ENCODE measurements at places on chromosomes 7 and 10. TPM values are rescaled to one million over a fixed set of nuclear protein-coding genes. Genes with fewer than 3 reads are reported as not detected.

- no peak overlapping the region for H3K4me3 ChIP-seq
- H3K27me3 ChIP-seq = no peaks in the 10 kb centered on the region
- no peak overlapping the region for H3K27ac ChIP-seq
Observed at GRCh38 chr7:77866370-77866769, 67.8 kb downstream of the PHTF2 start.

DNA sequence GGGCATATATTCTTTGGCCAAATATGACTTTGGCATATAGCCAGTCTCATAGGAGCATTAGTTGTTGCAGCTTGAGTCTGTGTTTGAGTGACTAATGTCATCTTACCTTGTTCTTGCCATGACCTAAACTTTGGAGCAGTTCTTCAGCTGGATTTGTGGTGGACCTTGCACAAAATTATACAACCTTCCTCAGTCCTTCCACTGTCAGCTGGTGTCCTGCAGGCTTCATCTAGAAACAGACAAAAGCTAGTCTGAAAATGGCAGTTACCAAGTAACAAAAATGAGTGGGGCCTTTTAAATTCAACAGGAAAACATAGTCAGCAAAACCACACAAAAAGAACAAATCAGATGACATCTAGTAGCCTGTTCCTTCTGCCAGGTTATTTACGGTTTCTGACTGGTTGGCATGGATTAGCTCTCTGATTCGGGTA, 59.5 kb upstream of the HECTD2 start:
- no peaks in the 10 kb centered on the region for H3K36me3 ChIP-seq
- H3K27me3 ChIP-seq = peaks cover 6% of the 10 kb centered on the region
- no peak overlapping the region for H3K4me3 ChIP-seq
- no peak for DNase-seq
- no peaks in the 10 kb centered on the region for H3K4me1 ChIP-seq
- H3K27ac ChIP-seq = no peak overlapping the region

GRCh38 chr7:130667593-130668257, 823 bp downstream of the COPG2 start:
- H3K27ac ChIP-seq = peak overlapping the region; percentile 14
- peak overlapping the region; percentile 79 for H3K4me3 ChIP-seq
- H3K4me1 ChIP-seq = peaks cover 21% of the 10 kb centered on the region
- DNase-seq = no peak
- H3K27me3 ChIP-seq = peaks cover 7% of the 10 kb centered on the region
- no peaks in the 10 kb centered on the region for H3K36me3 ChIP-seq

DNA sequence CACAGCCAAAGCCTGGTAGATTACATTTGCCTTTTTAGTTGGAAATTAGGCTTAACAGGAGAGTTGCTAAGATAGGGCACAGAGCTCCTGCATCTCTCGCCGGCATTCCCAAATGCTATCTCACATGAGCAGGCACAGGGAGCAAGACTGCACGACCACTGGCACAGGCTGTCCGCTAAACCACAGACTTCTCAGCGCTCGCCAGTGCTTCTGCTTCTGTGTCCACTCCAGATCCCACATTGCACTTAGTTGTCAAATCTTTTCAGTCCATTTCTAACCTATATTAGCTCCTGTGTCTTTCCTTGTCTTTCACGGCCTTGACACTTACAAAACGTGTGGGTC, 138.9 kb downstream of the EGFR start:
- no peaks in the 10 kb centered on the region for H3K36me3 ChIP-seq
- DNase-seq = no peak
- no peak overlapping the region for H3K4me3 ChIP-seq
- H3K27me3 ChIP-seq = peaks cover 28% of the 10 kb centered on the region
- H3K4me1 ChIP-seq = peaks cover 5% of the 10 kb centered on the region

DNA sequence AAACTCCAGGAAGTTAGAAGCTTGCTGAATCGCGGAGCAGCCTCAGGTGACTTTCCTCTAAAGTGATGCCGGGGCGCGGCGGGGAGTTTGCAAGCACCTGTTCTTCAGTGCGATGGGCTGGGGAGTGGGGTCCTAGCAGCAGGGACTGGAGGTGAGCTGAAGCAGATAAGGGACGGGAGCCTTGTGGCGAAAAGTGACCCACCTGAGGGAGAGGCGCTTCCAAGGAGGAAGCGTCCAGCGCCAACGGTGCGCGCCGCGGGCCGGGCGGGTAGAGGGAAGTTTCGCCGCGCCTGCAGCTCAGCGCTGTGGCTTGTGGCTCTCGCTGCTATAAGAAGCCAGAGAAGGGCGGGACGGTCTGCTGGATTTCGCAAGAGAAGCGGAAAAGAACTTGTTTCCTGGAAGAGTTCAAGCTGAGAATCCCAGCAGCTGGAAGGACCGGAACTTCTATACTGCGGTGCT, at the start of gene STEAP4:
TSS of gene STEAP4 (minus strand) at position 305 of the 459 bp plus-strand sequence. CDS start 22,625 bp downstream, outside the sequence.
- H3K27me3 ChIP-seq = peaks cover 16% of the 10 kb centered on the region
- H3K4me1 ChIP-seq = peaks cover 6% of the 10 kb centered on the region
- no peak within 1 kb of the TSS for H3K27ac ChIP-seq
- DNase-seq = peak; percentile 60
- H3K36me3 ChIP-seq = no peaks in the 10 kb centered on the region

DNA sequence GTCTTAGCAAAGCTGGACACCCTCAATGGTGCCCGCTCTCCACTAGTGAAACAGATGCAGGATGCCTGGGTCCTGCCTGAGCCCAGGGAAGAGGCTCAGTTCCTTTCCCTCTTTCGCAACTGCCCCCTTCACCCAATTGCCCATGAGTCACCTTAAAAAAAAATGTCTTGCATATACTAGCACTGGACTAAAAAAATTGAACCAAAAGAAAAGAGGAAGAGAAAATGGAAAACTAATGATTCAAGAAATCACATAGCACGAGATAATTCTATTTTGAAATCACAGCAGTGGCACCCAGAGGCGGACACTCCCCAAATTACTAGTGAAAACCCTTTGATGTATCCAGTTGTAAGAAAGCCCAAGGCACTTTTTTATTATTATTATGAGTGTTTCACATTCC, 972.5 kb downstream of the LRMDA start:
- no peaks in the 10 kb centered on the region for H3K4me1 ChIP-seq
- no peaks in the 10 kb centered on the region for H3K36me3 ChIP-seq
- no peak overlapping the region for H3K4me3 ChIP-seq
- no peaks in the 10 kb centered on the region for H3K27me3 ChIP-seq

The COL17A1 gene
- total RNA-seq = not detected

DNA sequence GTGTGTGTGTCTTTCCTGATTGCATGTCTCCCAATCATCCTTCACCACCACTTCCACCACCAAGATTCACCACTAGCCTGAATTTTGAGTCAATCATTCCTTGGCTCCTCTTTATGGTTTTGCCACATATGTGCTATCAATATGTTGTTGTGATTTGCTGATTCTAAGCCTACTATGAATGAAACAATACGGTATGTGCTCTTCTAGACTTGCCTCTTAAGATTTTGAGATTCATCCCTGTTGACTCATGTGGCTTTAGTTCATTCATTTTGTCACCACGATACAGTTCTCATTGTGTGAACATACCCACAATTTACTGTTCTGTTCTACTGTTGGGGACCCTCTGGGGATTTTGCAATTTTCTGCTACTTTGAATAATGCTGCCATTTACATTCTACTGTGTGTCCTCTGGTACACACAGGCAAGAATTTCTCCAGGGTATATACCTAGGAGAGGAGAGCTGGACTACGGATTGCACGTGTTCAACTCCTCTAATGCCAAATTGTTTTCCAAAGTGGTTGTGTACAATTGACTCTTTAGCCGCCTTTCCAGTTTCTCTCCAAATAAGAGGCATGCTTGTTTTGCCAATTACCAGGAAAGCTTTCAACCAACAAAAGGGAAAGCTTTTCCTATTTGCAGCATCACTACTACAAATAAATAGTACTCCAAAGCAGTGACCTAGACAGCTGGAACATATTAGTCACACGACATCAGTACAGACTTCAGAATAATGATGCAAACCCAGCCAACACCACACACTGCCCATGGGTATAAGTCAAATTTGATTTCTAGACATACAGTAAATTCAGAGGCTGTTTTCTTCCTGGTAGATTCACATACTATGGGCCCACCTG, 30.0 kb downstream of the SGMS1 start:
- no peak overlapping the region for H3K27ac ChIP-seq
- no peak overlapping the region for H3K4me3 ChIP-seq
- no peaks in the 10 kb centered on the region for H3K27me3 ChIP-seq
- H3K4me1 ChIP-seq = peaks cover 19% of the 10 kb centered on the region
- no peaks in the 10 kb centered on the region for H3K36me3 ChIP-seq
- DNase-seq = no peak

DNA sequence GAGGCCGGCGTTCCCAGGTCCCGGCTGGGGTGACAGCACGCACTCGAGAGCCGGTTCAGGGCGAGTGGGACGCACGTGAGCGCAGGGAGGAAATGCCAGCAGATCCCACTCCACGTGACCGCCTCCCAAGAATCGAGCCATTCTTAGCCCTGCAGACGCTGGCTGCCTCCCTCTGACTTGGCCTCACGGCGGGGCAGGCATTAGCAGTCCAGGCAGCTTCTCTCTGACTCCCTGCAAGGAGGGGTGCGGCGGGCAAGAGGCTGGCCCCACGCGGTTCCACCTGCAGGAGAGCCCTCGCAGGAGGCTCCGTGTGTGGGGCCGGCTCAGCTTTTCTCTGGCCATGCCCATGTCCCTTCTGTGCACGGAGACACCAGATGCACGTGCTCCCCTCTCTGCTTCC, 10.1 kb downstream of the GPR146 start:
- H3K36me3 ChIP-seq = no peaks in the 10 kb centered on the region
- no peak overlapping the region for H3K4me3 ChIP-seq
- no peak overlapping the region for H3K27ac ChIP-seq
- H3K27me3 ChIP-seq = peaks cover 4% of the 10 kb centered on the region
- DNase-seq = no peak

DNA sequence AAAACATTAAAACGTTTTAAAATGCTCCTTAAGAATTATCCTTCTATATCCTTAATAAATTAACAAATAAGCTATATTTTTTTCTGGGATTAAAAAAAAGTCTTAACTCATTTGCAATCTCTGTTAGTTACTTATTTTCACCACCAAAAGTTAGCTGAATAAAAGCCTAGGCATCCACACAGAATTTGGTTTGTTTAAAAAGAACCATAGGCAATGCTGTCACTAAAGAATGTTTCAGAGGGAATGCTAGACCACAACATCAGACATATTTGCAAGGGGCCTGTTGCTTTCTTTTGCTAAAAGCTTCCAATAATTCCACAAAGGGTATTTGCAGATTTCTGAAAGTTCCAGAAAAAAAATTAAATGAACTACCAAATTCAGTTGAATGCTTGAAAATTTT, 244.2 kb downstream of the POU6F2 start:
- no peak overlapping the region for H3K4me3 ChIP-seq

The OR13A1 gene
- total RNA-seq = not detected

- no peak overlapping the region for H3K27ac ChIP-seq
- H3K36me3 ChIP-seq = peaks cover 4% of the 10 kb centered on the region
- no peak overlapping the region for H3K4me3 ChIP-seq
- DNase-seq = no peak
Observed at GRCh38 chr7:1229956-1230355, 2.7 kb upstream of the UNCX start.

The PSAP gene
- 207 TPM for total RNA-seq

The CFAP69 gene
- 0.21 TPM for total RNA-seq

The ANK3 gene
- total RNA-seq = 22.0 TPM

The GNGT1 gene
- not detected for total RNA-seq

- no peaks in the 10 kb centered on the region for H3K4me1 ChIP-seq
- H3K27ac ChIP-seq = no peak overlapping the region
- H3K4me3 ChIP-seq = no peak overlapping the region
- DNase-seq = no peak
- H3K36me3 ChIP-seq = no peaks in the 10 kb centered on the region
Observed at GRCh38 chr10:68224810-68225209, 7.1 kb downstream of the ATOH7 start.

DNA sequence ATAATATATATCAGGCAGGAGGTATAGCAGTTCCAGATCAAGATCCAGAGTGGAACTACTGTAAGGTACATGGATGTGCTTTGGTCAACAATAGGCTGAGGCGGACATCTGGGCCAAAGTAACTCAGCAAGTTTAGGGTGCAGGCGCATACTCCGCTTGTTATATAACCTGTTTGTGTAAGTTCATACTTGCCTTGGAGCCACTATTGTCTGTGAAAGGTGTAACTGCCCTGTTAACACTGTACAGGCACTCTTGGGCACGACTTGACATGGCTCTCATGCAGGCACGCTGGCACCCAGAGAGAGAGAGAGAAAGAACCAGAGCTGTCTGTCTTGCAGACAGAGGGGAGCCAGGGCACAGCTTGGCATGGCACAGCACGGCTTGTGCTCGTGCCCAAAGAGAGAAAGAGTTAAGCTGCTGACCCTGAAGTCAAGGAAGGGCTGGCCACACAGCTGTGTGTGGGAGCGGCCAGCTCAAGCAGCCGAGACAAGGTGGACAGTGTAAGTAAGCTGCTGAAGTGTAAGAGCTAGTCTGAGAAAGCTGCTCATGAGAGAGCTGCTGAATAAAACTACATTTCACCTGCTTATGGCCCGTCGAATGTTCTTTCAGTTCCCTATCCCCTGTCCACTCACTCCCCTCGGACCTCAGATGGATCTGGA, 47.8 kb upstream of the KAT6B start:
- no peaks in the 10 kb centered on the region for H3K4me1 ChIP-seq
- H3K36me3 ChIP-seq = no peaks in the 10 kb centered on the region
- DNase-seq = no peak
- H3K27ac ChIP-seq = no peak overlapping the region

The SPDYE1 gene
- total RNA-seq = not detected

DNA sequence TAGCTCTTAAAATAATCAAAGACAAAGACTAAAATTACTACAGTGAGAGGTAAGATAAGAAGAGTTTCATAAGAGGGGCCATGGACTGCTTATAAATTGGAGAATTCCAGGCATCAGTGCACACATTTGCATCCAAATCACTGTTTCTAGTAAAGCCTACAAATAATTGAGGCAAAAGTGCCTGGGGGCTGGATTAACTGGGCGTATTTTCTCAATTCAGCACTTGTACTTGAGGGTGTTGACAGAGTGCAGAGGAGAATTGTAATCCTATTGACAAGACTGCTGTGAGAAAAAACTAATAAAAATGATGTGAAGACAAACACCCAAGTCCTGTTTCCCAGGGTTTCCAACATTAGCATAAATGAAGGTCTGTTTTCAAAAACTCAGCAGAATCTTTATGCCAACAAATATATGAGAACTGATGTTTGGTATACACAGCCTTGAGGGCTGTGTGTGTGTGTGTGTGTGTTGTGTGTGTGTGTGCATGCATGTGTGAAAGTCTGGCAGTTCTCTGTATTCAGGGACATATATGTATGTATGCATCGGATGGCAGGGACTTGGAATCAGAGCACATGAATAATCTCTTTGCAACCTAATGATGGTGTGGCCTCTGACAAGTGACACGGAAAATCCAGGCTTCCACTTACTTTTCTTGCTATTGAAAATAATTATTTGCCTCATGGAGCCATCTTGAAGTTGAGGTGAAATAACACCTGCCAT, 182.1 kb upstream of the CDC14C start:
- no peak overlapping the region for H3K4me3 ChIP-seq
- H3K27me3 ChIP-seq = no peaks in the 10 kb centered on the region
- H3K36me3 ChIP-seq = no peaks in the 10 kb centered on the region
- H3K4me1 ChIP-seq = no peaks in the 10 kb centered on the region

- peak overlapping the region; percentile 60 for H3K4me3 ChIP-seq
- H3K27me3 ChIP-seq = no peaks in the 10 kb centered on the region
- no peak for DNase-seq
- H3K36me3 ChIP-seq = peaks cover 24% of the 10 kb centered on the region
- H3K4me1 ChIP-seq = peaks cover 39% of the 10 kb centered on the region
- H3K27ac ChIP-seq = peak overlapping the region; percentile 93
Observed at GRCh38 chr7:134669388-134669787, 22.7 kb downstream of the BPGM start.

All from natural killer cell treated with Interleukin-12 subunit alpha and Interleukin-12 subunit beta and Interleukin-15 and Interleukin-18, amount 100 ng/mL, for 72 hours (primary cell).